ENCODE measurements at places on chromosomes 4 and X.

GRCh38 chrX:22585831-22586230 is 313.1 kb downstream of the CBLL2 start:
- DNase-seq, result no peak

DNA sequence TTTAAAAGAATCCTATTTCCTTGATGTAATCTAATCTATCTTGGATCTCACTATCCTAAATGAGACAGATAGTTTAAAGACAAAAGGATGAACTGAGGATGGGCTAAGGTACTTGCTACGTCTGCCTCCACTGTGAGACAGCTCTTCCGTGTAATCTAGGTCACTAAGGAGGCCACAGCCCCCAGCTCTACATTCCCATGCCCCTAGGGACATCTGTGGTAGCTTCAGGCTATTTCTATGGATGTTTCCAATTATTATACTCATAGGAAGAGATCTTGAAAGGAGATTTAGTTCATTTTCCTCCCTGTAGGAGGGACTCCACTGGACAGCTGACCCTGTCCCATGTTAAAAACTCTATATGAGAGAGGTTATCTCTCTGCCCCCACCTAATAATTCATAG is 140.8 kb upstream of the TRPC5 start:
- no peak for DNase-seq

- DNase-seq, result no peak
Observed at GRCh38 chr4:53545942-53546581, 45.2 kb downstream of the LNX1 start.

- DNase-seq, result no peak
Observed at GRCh38 chrX:12844319-12844718, 22.6 kb upstream of the TLR7 start.

DNA sequence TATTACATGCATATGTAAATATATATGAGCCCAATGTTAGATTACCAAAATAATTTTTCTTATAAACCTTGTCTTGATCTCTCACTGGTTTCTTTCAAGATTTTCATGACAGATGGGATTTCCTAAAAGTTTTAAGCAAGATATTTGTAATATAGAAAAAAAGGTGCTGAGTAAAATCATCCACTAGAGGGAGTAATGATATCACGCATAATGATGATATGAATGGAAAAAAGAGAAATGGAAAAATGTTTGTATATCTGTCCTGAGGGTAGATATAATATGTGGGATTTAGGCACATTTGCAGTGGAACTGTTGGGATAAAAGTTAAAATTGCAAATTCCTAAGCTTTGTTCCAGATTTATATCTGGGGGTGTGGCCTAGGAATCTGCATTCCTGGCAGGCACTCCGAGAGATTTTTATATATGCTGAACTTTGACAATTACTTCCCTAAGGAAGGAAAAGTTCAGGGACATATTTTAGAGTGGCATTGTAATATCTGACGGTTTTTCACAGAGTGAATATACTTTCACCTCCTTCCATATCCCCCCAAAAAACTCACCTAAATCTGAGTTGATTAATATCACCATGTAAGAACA is 60.5 kb downstream of the TMA16 start:
- DNase-seq, result peak; percentile 19

- no peak for DNase-seq
Observed at GRCh38 chr4:2798399-2799223, 5.7 kb downstream of the SH3BP2 start.

- no peak for DNase-seq
Observed at GRCh38 chr4:8199594-8200301, 658 bp downstream of the SH3TC1 start.

DNA sequence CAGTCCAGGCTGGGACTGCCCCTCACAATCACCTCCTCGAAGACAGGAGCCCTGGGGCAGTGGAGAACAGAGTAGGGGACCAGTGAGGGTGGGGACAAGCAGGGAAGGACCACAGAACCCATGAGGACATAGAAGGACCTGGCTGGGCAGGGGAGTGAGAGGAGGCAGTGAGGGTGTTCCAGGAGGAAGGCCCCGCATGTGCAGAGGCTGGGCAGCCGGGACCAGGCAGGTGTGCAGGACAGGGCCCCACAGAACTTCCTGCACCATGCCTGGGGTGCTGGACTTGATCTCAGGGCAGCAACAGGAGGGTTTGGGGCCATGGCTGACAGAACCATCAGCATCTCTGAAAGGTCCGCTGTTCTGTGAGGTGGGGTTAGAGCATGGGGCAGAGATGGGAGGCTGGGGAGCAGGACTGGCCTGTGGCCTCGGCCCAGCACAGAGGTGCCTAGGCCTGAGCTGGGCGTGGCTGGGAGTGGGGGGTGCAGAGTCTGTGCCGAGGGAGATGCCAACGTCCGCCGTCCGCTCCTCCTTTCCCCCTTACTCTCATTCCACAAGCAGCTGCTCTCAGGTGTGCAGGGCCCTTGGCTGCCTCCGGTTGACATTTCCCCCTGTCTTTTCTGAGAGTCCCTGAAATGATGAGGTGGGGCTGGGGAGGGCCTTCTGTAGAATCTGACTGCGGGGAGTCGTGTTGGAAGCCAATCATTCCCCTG is 40.8 kb downstream of the EVC start:
- DNase-seq, result no peak

GRCh38 chrX:17020356-17020755 is 73.9 kb downstream of the REPS2 start:
- DNase-seq, result peak; percentile 38

- DNase-seq, result no peak
Observed at GRCh38 chr4:52903273-52903672, 41.2 kb downstream of the RASL11B start.

DNA sequence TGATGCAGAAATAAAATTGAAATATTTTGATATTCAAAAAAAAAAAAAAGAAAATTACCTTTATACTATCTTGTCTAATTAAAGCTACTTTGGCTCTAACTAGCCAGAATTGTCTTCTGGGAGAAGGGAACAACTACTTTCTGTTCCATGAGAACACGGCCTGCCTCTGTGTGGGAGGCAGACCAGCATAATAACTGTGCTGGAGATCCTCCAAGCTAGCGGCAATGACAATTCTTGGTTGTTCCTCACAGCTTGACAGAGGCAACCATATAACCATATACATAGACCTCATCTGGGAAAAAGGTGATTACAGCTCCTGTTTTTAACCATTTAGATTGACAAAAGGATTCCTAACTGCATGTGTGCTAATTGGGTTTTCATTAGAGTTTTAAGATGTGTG is 95.7 kb downstream of the RBMX2 start:
- no peak for DNase-seq

- DNase-seq, result no peak
Observed at GRCh38 chrX:18666614-18667013, 5.3 kb downstream of the RS1 start.

GRCh38 chr4:8708401-8709021 is 115.9 kb downstream of the CPZ start:
- DNase-seq, result no peak

- DNase-seq, result no peak
Observed at GRCh38 chrX:154459832-154460231, 1.8 kb downstream of the PLXNA3 start.

GRCh38 chr4:2459589-2460349 is 9.1 kb upstream of the RNF4 start:
- no peak for DNase-seq

GRCh38 chr4:160142579-160142978 is 1039.7 kb downstream of the RAPGEF2 start:
- DNase-seq, result no peak

DNA sequence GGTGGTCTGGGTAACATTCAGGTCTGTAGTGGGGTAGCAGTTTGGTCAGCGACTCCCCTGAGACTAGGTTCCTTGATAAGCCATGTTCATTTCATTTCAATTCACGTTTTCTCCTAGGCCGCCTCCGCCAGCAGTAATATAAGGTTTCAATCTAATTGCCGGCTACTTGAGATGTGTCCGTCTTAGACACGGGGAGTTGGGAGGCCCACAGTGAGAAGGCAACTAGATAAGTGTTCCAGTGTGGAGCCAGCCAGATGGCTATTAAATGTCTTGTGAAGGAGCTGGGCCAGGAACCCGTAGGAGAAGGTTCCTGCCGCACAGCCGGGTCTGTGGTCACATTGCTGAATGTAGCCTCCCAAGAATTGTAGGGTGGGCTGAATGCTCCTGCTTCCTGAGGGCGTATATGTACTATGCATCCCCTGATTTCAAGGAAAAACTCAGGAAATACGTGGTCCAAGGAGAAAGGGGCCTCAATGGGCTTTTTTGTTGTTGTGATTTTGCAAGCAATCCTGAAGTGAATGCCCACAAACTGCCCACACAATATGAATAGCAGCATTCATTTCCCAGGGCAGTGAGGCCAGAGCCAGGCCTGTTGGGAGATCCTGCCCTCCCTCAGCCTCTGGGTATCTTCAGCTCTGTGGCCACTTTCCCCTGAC is 220.6 kb upstream of the RPL34 start:
- DNase-seq, result no peak

- no peak for DNase-seq
Observed at GRCh38 chr4:1031956-1032795, 20.8 kb downstream of the FGFRL1 start.

- no peak for DNase-seq
Observed at GRCh38 chr4:102761906-102762305, 1.1 kb upstream of the MANBA start.

GRCh38 chr4:139656614-139657486 is 8.8 kb upstream of the MGST2 start:
- DNase-seq, result peak; percentile 74

DNA sequence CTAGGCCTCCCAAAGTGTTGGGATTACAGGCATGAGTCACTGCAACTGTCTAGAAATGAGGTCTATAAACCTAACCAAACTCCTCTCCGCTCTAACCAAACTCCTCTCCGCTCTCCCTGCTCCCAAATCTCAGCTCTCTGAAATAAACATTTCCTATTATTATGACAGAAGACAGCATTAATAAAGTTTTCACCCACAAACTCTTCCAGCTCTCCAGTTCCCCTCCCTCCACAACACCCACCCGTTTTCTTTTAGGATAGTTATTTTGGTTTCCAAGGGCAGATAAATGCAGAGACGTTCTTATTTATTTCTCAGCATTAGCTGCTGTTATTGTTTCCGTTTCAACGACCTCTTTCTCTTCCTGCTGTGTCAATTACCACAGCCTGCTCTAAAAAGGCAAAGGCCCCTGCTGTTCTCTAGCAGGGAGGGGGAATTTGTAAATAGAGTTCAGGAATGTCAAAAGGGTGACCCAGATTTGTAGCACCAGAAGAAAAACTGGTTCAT is 13.3 kb upstream of the SCD5 start:
- no peak for DNase-seq

GRCh38 chrX:106802388-106803275 is at the start of gene TBC1D8B:
TBC1D8B (plus strand) TSS chrX:106802673; CDS start chrX:106802854, 181 bp downstream.
- peak; percentile 94 for DNase-seq

GRCh38 chr4:180589575-180589974 is 1653.6 kb upstream of the TENM3 start:
- no peak for DNase-seq

- no peak for DNase-seq
Observed at GRCh38 chr4:83723609-83724008, 187.7 kb downstream of the GPAT3 start.

DNA sequence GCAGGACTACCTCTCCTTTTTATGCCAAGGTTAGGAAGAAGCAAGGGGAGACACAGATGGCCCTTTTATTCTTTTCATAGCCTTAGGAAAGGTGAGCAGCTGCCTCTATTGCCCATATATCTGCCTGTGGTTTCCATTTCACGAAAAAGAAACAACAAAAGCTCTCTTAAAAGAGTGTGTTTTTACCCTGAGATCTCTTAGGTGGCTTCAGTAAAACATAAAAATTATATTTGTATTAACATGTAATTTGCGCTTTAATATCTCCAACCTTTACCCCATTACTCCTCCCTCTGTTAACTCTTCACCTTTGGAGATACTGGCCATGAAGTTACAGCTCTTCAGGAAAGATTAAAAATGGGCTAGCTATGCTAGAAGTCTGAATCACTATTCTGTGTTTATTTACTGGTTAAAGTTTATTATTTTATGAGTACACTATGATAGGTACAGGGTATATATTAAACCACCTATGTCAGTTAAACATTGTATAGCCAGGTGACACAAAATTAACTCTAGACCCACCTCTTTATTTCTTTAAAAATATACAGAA is 15.0 kb upstream of the SULT1B1 start:
- no peak for DNase-seq

GRCh38 chr4:55543858-55544257 is 2.9 kb downstream of the CLOCK start:
- peak; percentile 43 for DNase-seq

DNA sequence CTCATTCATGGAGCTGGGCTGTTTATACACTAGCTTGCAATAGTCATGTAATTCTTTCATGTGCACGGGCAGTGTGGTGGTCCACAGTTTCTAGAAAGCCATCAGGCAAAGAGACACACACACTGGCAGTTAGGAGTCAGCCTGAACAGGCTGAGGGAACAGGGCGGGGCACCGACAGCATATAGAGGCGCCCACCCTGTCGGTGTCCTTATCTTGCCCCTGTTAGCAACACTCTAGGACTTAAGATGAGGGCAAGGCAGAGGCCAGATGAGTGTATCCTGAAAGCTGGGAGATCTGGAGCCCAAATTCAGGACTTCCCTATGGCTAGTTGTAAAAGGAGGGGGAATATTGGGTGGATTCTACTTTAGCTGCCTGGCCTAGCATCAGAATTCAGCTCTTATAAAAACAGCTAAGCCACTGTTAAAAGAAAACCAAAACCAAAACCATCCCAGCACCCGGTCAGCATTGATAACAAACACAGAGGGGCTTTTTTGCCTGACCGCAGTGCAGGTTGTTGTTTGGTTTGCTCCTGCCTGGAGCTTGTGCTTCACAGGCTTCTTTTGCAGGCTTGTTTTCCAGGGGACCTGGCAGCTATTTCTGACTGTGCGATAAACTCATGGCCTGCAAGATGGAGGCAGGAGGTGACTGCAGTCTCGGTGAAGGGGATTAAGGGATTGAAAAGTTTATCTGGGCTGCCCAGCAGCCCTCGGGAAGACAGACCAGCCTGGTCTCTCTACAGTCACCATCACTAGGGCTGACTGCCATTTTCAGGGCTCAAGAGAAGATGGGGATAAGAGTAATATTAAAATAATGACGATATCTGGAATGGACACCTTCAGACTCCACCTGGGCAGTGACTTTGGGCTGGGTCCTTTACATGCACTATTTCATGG is 638.9 kb downstream of the MID1IP1 start:
- no peak for DNase-seq

GRCh38 chrX:102712981-102713625 is 855 bp downstream of the GPRASP2 start:
- peak; percentile 47 for DNase-seq

DNA sequence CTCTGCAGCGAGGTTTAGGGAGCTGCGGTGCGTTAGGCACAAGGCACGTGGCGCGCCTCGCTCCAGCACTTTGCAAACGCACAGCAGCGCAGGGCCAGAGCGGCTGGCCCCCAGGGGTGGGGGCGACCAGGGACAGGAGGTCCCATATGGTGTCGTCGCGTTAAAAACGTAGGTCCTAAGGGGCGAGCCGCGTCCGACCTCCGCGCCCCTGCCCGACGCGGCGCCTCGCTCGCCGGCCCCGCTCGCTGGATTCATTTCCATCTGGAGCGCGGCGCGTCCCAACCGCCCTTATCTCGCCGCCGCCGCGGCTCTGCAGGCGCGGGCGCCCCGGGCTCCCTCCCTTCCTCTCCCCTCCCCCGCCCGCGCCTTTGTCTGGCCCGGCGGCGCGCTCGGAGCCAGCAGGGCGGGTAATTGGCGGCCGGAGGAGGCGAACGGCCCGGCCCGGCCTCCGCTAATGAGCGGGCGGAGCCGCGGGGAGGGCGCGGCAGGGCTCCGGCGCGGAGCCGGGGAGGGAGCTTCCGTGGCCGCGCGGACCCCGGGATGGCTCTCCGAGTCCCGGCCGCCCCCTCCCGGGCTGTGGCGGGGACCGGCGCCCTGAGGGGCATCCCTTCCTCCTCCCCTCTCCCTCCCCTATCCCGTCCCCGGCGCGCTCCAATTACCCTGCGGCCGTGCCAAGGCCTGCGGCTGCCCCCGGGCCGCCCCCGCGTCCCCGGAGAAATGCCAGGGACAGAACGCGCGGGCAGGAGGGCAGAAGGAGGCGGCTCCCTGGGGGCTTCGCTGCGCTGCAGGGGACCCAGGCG is 409.0 kb downstream of the BCOR start:
- DNase-seq, result peak; percentile 40

Data from fibroblast of upper back skin (primary cell).